ENCODE measurements at places on chromosomes 7 and 10.

DNA sequence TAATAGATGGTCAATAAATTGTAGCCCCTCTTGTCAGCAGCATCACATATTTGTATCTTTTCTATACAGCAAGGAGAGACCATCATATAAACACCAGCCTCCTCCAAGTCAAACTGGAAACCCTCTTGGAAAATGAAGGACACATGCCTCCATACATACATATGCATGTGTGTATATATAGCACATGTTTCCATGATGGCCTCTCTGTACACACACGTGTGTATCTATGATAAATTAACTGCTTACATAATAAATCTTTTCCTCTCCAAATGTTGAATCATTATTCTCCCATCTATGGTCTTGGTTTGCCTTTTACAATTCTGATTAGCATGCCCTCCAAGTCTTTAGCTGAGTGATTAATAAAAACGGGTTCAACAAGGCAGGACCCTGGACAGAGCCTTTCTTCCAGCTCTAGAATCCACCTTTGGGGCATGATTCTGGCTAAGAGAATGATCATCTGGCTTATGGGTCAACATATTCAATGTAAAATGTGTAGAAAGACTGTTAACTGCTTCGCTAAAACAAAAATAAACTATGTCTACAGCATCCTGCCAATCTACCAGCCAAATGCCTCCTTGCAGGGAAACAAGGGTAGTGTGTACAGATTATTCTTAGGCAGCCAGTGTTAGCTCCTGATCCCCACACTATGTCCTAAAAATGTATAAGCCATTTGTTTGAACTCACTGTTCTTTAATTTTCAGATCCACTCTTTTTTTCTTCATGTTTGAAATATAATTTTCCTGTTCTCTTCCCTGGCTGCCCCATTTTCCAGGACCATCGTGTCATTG, 70.0 kb downstream of the CRTAC1 start:
- H3K27ac ChIP-seq: no peak overlapping the region
- no peaks in the 10 kb centered on the region for H3K36me3 ChIP-seq
- H3K4me1 ChIP-seq: no peaks in the 10 kb centered on the region
- DNase-seq: no peak

- H3K27me3 ChIP-seq: no peaks in the 10 kb centered on the region
- no peak overlapping the region for H3K27ac ChIP-seq
These were observed 66.6 kb upstream of the IGFBP3 start for GRCh38 chr7:45987521-45988290.

- H3K4me3 ChIP-seq: no peak overlapping the region
- no peak overlapping the region for H3K27ac ChIP-seq
- no peaks in the 10 kb centered on the region for H3K4me1 ChIP-seq
- H3K36me3 ChIP-seq: no peaks in the 10 kb centered on the region
- no peaks in the 10 kb centered on the region for H3K27me3 ChIP-seq
- no peak for DNase-seq
These were observed 182.2 kb downstream of the HTR7 start for GRCh38 chr10:90675621-90676020.

GRCh38 chr10:70500812-70501301, 22.3 kb downstream of the PALD1 start:
- H3K4me3 ChIP-seq: no peak overlapping the region
- H3K4me1 ChIP-seq: peaks cover 10% of the 10 kb centered on the region
- no peak for DNase-seq
- no peaks in the 10 kb centered on the region for H3K27me3 ChIP-seq
- H3K36me3 ChIP-seq: no peaks in the 10 kb centered on the region
- no peak overlapping the region for H3K27ac ChIP-seq
